Aorta (tissue), 5 donors: ENCODE measurements at places on chromosomes 7 and 10. TPM values are rescaled to one million over a fixed set of nuclear protein-coding genes. Genes with fewer than 3 reads are reported as not detected.

The ZNF485 gene
- 2.1 TPM for total RNA-seq

The TMEM26 gene
- total RNA-seq, result 0.54 TPM

- no peak for DNase-seq
Measured at GRCh38 chr10:63703113-63703670, 182.0 kb downstream of the REEP3 start.

The AOC1 gene
- total RNA-seq, result 0.72 TPM

DNA sequence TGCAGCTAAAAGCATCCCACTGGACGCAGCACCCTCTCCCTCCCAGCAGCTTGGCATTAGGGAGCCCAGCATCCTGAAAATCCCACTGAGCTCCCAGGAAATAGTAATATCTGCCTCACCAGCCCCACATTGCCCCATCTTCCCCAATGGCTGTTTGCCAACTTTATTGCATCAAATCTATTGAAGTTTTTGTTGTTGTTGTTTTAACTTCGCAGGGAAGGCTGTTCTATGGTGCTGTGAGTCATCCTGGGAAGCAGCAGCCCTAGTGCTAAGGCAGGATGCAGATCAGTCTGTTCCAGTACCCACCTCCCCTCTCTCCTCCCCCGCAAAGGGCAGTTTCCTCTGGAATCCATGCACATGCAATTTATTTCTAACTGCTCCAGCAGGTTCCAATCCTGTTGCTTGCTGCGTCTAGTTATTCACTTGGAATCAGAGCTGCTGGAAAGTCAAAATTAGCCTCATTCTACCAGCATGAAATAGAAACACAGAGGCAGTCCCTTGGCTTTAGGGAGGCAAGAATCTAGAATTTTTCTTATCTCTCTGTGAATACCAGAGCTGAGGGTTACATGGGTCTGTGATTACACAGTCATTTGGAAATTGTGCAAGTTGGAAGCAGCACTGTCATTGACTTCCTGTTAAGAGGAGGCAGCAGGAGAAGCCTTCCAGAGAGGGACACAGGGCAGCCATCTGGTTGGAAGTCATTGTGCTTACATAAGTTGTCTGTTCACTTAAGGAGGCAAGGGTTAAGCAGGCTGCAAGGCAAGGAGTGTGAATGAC lies 115.9 kb upstream of the CACUL1 start:
- no peak for DNase-seq

GRCh38 chr7:117997862-117998825 lies 124.9 kb upstream of the CTTNBP2 start:
- DNase-seq, result no peak

DNA sequence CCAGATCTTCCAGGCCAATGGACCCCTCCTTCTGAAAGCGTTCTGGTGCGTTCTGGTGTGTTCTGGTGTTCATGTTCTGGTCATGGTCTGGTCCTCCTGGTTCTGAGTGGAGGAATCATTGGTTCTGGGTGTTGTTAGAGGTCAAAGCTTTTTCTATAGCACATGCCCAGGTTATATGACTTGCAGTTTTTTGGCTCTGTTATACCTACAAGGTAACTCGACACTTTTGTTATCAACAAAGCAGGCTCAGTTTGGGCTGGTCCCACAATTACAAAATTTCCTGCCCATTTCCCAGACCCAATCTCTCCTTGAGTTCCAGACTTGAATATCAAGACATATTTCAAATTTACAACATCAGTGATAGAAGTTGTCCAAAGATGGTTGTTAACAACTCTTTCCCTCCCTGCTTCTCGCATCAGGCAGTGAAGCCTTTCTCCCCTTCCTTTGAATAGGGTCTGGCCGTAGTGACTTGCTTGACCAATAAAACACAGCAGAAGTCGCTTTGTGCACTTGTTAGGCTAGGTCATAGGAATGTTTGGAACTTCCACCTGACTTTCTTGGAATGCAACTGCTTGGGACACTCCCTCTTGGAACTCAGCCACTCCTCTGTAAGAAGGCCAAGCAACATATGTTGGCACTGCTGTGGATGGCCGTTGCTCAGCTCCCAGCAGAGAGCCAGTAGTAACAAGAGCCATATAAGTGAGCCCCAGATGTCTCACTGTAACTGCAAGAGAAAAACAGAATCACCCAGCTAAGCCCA lies 83.1 kb upstream of the STEAP1B start:
- DNase-seq, result no peak

GRCh38 chr7:124780056-124780455 lies 14.5 kb upstream of the GPR37 start:
- no peak for DNase-seq

The KIAA1549 gene
- total RNA-seq, result 1.0 TPM

DNA sequence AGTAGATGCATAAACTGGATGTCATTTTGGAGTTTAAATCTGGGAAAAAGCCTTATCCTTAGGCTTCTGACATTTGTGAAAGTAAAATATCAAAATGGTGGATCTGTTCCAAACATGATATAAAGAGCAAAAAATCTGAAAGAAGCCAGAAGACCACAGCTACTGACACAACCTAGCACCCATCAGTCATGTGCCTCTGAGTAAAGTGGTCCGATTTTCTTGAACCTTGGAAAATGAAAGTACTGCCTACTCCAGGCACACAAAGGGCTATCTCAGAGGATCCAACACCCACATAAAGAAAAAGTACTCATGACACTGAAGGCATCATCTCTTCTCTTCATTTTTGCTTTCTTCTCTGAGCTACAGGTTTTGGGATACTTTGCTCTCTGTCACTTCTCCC lies 150.7 kb downstream of the KMT2E start:
- no peak for DNase-seq

GRCh38 chr10:61941202-61941681 lies 39.7 kb downstream of the ARID5B start:
- DNase-seq, result no peak

DNA sequence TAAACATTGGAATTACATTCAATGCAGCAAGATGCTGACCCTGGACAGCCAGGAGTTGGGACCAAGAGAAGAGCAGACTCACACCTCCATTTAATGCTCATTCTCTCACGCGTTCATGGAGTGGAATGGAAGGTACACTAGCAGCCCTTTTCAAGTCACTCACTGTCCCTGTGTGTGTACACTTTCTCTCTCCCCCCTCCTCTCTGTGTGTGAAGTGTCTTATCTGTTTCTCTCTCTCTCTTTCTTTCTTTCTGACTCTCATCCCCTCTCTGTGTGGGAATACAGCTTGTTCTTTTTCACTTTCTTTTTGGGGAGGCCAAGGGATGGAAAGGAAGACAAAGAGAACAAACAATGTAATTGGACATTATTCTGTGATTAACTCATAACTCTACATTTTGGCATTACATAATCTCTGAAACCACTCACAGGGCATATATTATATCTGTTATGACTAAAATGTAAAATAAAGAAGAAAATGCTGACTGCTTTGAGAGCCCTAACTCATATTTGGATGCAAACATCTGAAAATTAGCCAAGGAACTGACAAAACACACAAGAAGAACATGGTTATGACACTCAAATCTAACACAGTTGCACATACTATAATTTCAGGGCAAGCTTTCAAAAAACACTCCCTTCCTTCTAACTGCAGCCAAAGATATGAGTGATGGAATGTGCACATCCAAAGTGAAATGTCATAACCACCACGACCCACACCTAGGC lies 188.8 kb downstream of the PARD3 start:
- DNase-seq, result no peak

The UNCX gene
- not detected for total RNA-seq

The GRID1 gene
- total RNA-seq, result 1.1 TPM

The SFRP4 gene
- total RNA-seq, result 98.6 TPM

The HMX2 gene
- total RNA-seq, result not detected

The CYP3A4 gene
- not detected for total RNA-seq

GRCh38 chr10:1173091-1173490 lies 116.9 kb downstream of the WDR37 start:
- DNase-seq, result peak; percentile 65

The TAS2R5 gene
- 1.7 TPM for total RNA-seq

DNA sequence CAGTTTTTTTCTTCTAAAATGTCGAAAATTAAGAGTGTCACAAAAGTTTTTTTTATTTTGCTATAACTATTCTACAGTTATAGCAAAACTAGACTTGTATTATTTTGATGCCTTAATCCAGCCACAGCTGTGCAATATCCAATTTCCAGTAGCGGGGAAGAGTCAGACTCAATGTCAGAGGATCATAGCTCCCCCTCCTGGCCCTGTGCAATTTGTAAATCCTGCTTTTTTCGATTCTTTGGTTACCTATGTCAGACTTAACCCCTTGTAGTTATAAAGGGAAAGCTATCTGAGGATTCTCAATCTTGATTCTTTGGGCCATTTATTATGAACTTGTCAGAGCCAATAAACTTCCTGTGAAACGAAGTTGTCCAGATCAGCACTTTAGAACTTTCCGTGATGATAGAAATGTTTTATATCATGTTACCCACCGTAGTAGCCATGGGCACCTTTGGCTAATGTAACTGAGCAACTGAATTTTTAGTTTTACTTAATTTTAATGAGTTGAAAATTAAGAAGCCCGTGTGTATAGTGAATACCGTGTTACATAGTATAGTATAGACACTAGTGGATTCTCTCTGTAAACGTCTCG lies 87.7 kb upstream of the PRKCQ start:
- no peak for DNase-seq

DNA sequence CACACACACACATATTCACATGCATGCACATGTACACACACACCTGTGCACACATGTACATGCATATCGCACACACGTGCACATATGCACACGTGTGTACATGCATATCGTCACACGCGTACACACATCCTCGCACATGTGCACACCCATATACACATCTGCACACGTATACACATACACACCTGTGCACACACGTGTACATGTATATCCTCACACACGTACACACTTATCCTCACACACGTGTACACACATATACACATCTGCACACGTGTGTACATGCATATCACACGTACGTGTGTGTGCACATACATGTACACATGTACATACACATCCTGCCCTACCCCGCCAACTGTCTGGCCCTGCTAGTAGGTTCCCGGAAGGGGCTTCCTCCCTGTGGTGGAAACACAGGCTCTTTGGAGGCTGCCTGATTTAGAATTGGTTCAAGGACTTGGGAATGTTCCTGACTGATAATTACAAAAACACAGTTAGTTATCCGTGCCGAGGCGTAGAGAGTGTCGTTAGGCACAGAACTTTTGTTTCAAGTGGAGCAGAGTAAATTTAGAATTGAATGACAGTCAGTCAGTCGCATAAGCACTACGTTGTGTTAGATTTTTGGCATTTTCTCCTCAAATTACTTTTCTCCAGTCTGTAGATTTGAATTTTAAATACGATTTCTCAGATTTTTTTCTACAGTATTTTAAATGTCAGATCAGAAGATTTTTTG lies 18.5 kb upstream of the PRKAR1B start:
- no peak for DNase-seq

DNA sequence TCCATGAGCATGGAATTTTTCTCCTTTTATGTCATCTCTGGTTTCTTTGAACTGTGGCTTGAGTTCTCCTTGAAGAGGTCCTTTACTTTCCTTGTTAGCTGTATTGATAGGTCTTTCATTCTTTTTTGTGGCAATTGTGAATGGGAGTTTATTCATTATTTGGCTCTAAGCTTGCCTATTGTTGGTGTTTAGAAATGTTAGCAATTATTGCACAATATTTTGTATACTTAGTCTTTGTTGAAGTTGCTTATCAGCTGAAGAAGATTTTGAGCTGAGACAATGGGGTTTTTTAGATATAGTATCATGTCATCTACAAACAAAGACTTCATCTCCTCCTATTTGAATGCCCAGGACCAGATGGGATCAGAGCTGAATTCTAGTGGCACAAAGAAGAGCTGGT lies 1143.8 kb downstream of the XPNPEP1 start:
- no peak for DNase-seq

The FGL2 gene
- total RNA-seq, result 246 TPM

DNA sequence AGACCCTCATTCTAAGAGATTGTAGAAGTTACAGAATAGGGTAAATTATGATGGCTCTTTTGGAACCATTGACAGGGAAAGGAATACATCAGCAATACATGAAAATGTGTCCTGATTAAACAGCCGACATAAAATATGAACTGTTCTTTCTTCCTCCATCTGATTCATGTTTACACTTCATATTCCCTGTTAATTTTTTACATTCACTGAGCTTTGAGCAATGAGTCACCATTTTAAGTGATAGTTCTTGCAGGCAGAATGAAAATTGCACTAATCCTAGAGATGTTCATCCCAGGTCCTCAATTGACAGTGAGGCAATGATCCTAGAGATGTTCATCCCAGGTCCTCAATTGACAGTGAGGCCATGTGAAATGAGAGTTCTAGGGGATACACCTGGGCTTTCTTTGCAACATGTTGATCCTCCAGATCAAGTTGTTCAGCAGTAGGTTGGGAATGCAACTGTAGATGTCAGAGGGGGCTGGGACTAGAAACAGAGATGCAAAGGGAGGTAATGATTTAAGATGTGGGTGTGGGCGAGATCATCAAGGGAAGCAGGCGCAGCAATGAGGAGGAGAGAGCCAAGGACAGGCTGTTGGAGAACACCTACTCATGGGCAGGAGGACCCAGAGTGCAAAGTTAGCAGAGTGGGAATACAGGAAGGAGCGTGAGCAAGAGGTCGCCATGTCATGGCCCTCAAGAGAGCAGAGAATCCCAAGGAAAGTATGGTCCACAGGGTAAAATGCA lies 138.7 kb downstream of the ZNF365 start:
- DNase-seq, result no peak
